ENCODE measurements at places on chromosomes 7 and 10. TPM values are rescaled to one million over a fixed set of nuclear protein-coding genes. Genes with fewer than 3 reads are reported as not detected.

Gene POM121C
- total RNA-seq: 5.8 TPM

Gene SPDYE2B
- not detected for total RNA-seq

Gene RADIL
- total RNA-seq: 5.5 TPM

Gene AKR1D1
- not detected for total RNA-seq

Gene ETV1
- 13.9 TPM for total RNA-seq

Gene MALRD1
- total RNA-seq: not detected

Gene CFAP69
- total RNA-seq: 3.0 TPM

Gene SEC61G
- 180 TPM for total RNA-seq

Gene TMEM209
- total RNA-seq: 7.2 TPM

Gene PPP1R17
- total RNA-seq: not detected

Gene ANKRD61
- total RNA-seq: under 0.01 TPM

Gene LEP
- not detected for total RNA-seq

Gene OPN4
- not detected for total RNA-seq

Gene CALCR
- not detected for total RNA-seq

Gene CNTNAP2
- total RNA-seq: 0.09 TPM

Gene TCAF1
- 43.4 TPM for total RNA-seq

Gene BPGM
- total RNA-seq: 13.1 TPM

Gene LIPJ
- total RNA-seq: not detected

Gene FEZF1
- total RNA-seq: not detected

Gene SPOCK2
- 7.4 TPM for total RNA-seq

Gene SMO
- 1.5 TPM for total RNA-seq

Gene CYREN
- 12.2 TPM for total RNA-seq

Gene PLEKHS1
- total RNA-seq: not detected

Gene PNLIPRP2
- total RNA-seq: not detected

Gene GIMAP5
- 420 TPM for total RNA-seq

Gene TMEM26
- total RNA-seq: 0.09 TPM

Gene CRHR2
- total RNA-seq: not detected

Gene HMX3
- total RNA-seq: not detected

Gene DLX6
- total RNA-seq: not detected

Gene VPS37D
- 3.5 TPM for total RNA-seq
